Kidney glomerular epithelial cell (primary cell): ENCODE measurements at places on chromosomes 13 and 19.

DNA sequence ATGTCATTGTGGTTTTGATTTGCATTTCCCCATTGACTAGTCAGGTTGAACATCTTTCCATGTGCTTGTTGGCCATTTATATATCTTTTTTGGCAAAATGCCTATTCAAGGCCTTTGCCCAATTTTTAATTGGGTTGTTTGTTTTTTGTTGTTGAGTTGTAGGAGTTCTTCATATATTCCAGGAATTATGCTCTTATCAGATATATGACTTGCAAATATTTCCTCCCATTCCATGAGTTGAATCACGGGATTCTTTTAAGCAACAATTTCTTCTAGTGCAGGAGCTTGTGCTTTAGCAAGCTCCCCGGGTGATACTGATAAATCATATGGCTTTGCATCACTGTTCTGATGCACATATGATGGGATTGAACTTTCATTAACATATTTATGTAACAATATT lies 47.0 kb upstream of the FLT1 start:
- DNase-seq, result no peak

DNA sequence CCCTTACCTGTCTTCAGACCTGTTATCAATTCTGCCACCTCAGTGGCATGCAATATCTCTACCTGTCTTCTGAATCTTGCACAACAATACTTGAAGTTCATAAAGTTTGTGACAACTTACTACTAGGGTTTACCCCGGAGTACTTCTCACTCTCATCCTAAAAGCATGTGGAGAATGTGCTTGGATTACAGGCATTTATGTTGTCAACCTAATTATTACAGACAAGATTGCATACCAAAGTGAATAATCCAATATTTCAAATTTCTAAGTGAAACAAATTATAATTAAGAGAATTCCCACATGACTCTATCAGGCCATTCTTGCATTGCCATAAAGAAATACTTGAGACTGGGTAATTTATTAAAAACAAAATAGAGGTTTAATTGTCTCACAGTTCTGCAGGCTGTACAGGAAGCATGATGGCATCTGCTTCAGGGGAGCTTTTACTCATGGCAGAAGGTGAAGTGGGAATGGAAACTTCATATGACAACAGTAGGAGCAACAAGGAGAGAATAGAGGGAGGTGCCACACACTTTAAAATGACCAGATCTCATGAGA lies 661.0 kb upstream of the SPRY2 start:
- no peak for DNase-seq

DNA sequence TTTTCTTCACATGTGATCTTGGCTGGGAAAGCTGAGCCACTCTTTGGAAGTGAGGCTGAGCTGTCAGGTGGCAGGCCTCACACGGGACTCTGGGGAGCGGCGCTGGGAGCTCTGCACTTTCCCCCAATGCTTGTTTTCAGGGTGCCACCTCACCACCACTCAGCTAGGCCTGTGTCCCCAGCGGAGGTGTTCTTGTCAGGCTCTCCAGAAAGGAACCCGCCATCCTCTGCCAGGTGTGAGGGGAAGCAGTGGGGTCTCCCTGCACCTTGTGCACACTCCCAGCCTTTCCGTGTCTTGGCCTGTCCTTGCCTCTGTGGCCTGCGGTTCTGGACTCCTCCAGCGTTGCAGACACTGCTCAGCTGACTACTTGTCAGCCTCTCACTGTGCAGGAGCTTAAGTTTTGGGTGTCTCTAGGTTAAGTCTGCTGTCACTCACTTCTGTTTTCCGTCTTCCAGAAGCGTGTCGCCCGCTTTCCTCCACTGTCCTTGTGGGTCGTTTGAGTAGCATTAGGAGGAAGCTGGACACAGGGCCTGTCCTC lies 51.9 kb downstream of the GGACT start:
- DNase-seq, result no peak

GRCh38 chr19:17098326-17098725 lies 22.7 kb downstream of the MYO9B start:
- DNase-seq, result no peak

DNA sequence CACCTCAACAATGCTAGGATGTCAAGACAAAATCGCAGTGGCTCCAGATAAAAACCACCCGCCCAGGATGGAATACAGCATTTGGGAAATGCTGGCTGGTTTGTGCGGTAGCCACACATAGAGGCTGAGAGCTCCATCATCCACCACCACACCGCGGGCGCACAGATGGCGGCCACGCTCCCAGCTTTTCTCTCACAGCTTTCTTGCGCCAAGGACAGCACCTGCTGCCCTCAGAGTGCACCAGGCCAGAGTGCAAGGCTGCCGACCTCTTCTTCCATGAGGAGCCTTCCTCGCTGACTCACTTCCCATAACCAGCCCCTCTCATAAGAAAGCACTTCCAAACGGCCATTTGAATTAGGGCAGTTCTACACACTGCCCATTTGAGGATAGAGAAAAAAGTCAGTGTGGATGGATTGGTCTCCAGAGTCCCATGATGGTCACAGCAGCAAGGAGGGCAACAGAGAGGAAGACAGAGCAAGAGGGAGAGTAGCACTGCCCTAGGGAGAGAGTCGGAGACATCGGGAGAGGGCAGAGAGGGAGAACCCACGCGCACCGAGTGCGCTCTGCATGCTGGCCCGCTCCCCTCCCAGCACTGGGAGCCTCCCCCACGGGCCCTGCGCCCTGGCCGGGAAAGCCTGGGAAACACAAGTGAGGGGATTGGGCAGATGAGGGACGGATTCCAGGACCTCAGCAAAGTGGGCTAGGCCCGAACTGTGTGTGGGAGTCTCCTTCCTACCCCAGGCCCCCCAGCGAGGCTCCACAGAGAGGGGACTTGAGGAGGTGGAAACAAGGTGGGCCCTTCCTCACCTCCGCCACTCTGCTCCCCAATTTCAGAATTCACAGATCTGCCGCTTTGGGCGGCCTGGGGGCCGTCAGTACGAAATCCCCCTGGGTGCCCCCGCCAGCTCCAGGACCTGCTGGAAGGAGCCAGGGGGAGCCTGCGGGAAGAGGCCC lies 156.9 kb downstream of the USP12 start:
- DNase-seq, result no peak
